H54 (cell line): ENCODE measurements at places on chromosomes 1 and 21.

DNA sequence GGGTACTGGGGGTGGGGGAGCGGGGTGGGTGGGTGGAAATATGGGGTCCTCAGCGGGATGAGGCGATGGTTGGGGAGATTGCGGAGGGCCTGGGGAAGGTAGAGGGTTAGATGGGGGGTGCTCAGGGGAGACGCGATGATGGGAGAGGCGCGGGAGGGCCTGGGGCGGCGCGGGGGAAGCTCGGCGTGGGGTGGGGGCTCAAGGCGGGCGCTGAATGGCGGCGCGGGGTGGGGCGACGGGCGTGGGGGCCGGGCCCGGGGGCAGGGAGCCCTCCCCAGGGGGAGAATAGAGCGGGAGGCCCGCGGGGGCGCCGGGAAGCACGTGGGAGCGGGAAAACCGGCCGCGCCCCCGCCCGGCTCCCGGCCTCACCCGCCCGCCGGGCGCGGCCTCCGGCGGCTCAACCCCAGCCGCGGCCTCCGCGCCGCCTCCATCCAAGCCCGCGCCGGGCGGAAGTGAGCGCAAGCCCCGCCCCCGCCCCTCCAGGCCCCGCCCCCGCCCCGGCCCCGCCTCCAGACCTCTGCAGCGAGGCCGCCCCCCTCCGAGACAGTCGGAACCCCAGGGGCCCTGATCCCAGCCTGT lies at the start of gene FAAP20:
Gene FAAP20 (minus strand): TSS at position 454 of the 579 bp plus-strand sequence. CDS start 23 bp downstream, at position 431.
- DNase-seq: peak; percentile 56

- no peak for DNase-seq
These were observed 51.7 kb upstream of the BARHL2 start for GRCh38 chr1:90768826-90769225.

- no peak for DNase-seq
These were observed 674 bp upstream of the ATXN7L2 start for GRCh38 chr1:109482791-109483671.

DNA sequence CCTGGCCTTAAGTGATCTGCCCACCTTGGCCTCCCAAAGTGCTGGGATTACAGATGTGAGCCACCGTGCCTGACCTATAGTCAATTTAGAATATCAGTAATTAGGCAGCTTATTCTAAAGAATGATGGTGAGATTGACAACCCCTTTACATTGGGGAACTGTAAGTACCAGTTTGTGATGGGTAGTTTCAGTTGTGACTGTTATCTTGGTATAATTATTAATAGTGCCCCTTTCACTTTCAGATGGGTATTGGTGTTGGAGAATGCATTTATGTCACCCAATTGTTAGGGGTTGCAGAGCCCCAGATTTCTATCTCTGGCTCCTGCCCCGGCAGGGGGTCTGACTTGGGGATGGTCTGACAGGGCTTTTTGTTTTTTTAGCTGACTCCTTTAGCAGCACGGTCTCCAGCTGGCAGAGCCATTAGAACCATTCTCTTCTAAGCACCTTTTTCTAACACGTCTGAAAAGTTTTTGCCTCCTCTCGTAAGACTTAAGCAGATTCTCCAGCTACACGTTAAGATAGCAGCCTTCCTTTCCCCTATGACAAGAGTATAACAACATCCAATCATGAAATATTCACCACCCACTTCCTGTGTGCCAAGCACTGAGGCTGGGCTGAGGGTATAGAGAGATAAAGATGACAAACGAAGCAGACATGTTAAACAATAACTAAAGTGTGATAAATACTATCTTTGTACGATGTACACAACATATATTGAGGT lies 157.8 kb downstream of the SDCCAG8 start:
- DNase-seq: no peak

- no peak for DNase-seq
These were observed 32.7 kb upstream of the GRHL3 start for GRCh38 chr1:24286246-24287010.

DNA sequence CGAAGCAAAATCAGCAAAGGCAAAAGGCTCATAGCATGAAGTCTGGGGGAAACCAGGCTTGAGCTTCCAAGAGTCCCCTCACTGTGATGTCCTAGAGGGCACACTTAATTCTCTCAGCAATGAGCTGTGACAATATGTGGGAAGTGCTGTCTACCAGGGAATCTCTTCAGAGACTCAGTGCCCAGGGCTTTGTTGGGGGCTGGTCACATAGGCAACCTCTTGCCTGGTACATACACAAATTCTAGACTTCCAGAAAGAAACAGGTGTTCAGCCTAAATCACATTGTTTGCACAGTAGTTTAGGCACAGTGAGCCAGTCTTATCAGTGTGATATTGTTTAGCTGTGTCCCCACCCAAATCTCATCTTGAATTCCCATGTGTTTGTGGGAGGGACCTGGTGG lies 400.5 kb downstream of the PRDM2 start:
- DNase-seq: no peak

GRCh38 chr1:2786329-2787162 lies 14.9 kb downstream of the TTC34 start:
- no peak for DNase-seq

- DNase-seq: no peak
These were observed 254.9 kb downstream of the RHOU start for GRCh38 chr1:228989992-228990827.

DNA sequence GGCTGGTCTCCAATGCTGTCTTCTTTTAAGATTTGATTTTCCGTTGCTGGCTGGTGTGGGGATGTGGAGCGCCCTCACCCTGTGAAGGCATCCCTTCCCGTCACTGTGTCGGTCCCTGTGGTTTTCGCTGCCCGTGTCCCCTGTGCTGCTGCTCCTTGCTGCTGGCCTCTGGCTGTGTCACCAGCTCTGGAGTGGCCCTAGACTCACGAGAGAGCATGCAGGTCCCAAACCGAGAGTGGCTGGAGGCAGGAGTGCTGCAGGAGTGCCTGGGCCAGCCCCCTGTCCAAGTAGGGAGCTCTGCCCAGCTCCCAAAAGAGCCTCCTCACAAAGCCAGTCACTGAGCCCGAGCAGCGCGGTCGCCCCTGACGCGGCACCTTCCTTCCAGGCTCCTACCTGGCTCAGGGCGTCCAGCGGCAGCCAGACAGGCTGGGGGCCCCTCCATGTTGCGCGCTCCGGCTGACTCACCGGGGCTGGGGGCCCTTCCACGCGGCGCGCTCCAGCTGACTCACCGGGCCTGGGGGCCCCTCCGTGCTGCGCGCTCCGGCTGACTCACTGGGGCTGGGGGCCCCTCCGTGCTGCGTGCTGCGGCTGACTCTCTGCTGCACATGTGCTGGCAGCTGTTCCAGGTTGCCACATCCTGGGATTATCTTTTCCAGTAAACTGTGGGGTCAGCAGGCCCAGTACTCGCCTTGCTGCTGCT lies 106.7 kb upstream of the COL6A1 start:
- DNase-seq: peak; percentile 98

GRCh38 chr1:21651214-21652042 lies 17.7 kb downstream of the RAP1GAP start:
- no peak for DNase-seq

- no peak for DNase-seq
These were observed 18.4 kb upstream of the CASQ1 start for GRCh38 chr1:160171980-160172379.

DNA sequence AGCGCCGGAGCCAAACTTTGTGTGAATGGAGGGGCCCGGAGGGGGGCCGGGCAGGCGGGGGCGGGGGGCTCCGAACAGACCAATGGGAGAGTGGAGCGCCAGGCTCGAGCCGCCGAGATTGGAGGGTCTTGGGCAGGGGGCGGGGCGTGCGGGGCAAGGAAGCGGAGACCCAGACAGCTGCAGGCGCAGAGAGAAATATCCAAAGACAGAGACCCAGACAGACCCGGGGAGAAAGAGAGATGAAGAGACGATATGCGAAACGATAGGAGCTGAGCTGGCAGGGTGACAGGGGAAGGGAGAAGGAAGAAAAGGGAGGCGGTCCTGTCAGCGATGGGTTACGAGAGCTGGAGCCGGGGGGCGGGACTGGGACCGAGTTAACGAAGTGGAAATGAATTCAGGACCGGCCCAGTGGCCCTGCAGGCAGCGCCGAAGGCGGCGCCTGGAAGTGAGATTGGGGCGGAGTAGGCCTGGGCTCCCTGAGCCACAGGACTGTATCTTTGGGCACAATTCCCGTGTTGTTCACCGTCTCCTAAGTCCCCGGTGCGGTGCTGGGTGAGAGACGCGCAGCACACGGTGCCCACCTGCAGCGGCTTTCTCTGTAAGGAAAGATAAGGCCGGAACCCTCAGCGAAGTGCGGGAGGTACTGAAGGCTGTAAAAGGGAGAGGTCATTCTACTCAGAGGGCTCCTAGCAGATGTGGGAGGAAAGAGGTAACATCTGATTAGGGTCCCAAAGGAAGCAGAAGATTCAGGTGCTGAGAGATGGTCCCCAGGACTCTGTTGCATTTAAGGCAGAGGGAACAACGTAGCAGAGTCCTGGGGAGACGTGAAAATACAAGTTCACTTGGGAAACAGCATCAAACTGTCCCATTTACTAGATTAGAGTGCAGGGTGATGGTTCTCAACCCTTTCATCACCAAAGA lies 543 bp upstream of the KCNJ10 start:
- DNase-seq: no peak

- no peak for DNase-seq
These were observed 23.8 kb upstream of the CENPF start for GRCh38 chr1:214579183-214579582.

- DNase-seq: no peak
These were observed 1.9 kb upstream of the YRDC start for GRCh38 chr1:37809942-37810341.

GRCh38 chr1:247357781-247358211 lies 26.1 kb upstream of the ZNF496 start:
- no peak for DNase-seq

- no peak for DNase-seq
These were observed 27.6 kb downstream of the CRP start for GRCh38 chr1:159686599-159687299.

DNA sequence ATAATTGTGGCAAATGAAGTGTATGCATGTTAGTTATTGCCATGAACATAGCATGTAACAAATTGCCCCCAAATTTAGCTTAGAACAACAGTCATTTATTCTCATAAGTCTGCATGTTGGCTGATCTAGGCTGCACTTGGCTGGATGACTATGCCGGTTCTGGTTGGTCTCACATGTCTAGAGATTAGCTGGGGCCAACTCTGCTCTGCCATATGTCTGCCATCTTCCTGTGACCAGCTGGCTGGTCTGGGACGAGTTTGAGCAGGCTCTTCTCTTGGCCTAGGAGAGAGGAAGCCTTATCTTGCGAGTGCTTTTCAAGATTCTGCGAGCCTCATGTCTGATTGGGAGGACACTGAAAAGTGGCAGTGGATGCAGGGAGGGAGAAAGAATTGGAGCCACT lies 198.3 kb upstream of the FAM78B start:
- no peak for DNase-seq
